ENCODE measurements at places on chromosomes 2 and 18. TPM values are rescaled to one million over a fixed set of nuclear protein-coding genes. Genes with fewer than 3 reads are reported as not detected.

- DNase-seq, result no peak
Measured at GRCh38 chr2:159071190-159071915, 102.9 kb downstream of the TANC1 start.

DNA sequence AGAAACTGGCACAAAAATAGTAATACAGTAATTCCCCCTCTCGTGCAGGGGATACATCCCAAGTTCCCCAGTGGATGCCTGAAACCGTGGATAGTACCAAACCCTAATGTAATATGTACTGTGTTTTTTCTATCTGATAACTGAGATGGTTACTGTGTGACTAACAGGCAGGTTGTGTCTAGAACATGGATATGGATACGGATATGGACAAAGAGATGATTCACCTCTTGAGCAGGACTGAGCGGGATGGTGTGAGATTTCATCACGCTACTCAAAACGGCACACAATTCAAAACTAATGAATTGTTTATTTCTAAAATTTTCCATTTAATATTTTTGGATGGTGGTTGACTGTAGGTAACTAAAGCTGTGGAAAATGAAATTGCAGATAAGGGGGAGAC is 3.4 kb downstream of the MBD1 start:
- no peak for DNase-seq

The GLI2 gene
- 1.4 TPM for total RNA-seq

The DOCK10 gene
- 18.1 TPM for total RNA-seq

GRCh38 chr2:86789687-86790133 is 1.0 kb downstream of the CD8A start:
- DNase-seq, result no peak

GRCh38 chr2:233061591-233062450 is 1.7 kb downstream of the INPP5D start:
- no peak for DNase-seq

DNA sequence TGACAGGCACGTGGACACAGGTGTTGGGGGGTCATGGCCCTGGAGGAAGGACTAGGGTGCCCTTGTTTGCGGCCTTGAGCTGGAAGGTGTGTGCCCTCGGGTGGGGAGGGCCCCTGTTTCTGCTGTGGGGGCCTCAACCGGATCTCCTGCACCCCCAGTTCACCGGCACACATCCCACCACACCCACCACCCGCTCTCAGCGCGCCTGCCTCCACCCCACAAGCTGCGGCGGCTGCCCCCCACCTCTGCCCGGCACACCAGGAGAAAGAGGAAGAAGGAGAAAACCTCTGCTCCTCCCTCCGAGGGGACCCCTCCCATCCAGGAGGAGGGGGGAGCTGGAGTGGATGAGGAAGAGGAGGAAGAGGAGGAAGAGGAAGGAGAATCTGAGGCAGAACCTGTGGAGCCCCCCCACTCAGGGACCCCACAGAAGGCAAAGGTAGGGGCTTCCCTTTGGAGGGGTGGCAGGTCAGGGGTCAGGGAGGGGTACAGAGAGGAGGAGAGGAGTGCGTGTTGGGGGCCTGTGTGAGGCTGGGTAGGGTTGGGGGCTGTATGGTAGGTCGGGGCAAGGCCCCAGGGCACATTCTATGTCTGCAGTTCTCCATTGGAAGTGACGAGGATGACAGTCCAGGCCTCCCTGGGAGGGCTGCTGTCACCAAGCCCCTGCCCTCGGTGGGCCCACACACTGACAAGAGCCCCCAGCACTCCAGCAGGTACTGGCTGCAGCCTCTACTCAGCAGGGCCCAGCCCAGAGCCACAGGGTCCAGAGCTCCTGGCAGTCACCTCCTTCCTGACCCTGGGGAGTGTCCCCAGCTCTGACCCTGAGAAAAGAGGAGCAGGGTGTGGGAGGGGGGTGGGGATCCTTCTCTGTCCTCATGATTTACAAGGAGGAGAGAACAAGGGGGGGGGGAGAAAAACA is 1.8 kb downstream of the SLC4A3 start:
- no peak for DNase-seq

GRCh38 chr18:12373771-12374116 is 3.3 kb downstream of the AFG3L2 start:
- DNase-seq, result no peak

GRCh38 chr18:11553098-11553940 is 56.1 kb upstream of the SLC35G4 start:
- no peak for DNase-seq

DNA sequence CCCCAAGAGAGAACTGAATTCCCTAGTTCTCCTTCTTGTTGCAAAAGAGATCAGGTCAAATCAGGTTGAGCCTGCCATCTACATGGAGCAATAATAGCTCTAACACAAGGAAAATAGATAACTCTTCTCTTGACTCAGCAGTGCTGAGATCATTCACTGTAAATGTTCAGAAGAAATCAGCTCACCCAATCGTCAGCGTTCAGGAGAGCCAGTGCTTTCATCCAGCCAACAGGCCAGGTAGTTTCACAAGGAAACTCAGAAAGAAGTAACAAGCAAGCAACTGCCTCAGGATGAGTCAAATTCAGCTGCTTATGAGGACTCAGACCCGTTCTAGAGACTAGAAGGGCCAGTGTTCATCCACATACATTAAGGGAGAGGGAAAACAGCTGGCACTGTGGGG is 5.9 kb downstream of the LMAN2L start:
- DNase-seq, result no peak

Measured in omental fat pad (tissue), 4 donors.